ENCODE measurements at places on chromosomes 13 and 19. TPM values are rescaled to one million over a fixed set of nuclear protein-coding genes. Genes with fewer than 3 reads are reported as not detected.
A peak's percentile ranks its signal among the peaks of the same experiment; 100 is the strongest.

- no peak for DNase-seq
Observed at GRCh38 chr13:113058129-113058987, 47.2 kb upstream of the F7 start.

DNA sequence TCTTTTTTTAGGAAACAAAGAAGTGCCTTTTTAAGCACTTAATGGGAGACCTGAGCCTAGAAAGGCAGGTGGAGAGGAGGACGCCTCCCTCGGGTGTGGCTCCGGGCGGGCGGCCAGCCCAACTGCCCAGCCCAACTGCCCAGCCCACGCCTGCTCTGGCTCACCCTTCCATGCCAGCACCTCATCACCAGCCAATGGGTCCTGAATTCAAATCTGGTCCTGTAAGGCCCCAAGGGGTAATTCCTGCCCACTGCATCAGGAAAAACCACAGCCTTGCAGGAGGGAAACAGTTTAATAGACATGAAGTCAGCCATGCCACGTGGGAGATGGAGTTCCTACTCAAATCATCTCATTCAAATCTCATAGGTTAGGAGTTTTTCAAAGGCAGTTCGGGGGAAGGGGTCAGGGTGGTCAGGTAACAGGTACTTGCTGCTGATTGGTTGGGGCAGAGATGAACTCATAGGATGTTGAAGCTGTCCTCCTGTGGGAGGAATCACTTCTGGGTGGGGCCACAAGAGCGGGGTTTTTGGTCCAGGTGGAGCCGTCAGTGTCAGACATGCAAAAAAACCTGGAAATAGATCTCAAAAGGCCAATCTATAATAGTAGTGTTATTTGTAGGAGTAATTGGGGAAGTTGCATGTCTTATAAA is 64.9 kb downstream of the HSPH1 start:
- no peak for DNase-seq

GRCh38 chr13:78610381-78610883 is 7.1 kb upstream of the POU4F1 start:
- no peak for DNase-seq

DNA sequence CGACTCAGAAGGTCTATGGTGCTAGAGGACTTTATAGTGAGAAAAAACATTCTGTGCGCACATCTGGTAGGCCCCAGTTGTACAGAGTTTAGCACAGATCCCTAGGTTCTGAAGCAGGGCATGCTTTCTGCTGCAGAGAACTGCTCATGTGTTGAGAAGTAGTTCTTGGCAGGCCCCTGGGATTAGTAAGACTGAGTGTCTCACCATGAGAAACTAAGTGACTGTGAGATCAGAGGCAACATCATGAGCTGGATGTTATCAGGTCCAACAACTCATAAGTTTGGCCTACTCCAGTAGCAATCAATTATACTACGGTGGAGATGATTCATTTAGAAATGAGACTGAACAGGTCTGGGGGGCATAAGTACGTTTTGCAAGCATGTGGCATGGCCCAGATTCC is 507.4 kb upstream of the KLF12 start:
- no peak for DNase-seq

LILRB5 gene
- total RNA-seq: 20.7 TPM

- DNase-seq: no peak
Observed at GRCh38 chr19:55056827-55057226, 6.1 kb downstream of the RDH13 start.

DNA sequence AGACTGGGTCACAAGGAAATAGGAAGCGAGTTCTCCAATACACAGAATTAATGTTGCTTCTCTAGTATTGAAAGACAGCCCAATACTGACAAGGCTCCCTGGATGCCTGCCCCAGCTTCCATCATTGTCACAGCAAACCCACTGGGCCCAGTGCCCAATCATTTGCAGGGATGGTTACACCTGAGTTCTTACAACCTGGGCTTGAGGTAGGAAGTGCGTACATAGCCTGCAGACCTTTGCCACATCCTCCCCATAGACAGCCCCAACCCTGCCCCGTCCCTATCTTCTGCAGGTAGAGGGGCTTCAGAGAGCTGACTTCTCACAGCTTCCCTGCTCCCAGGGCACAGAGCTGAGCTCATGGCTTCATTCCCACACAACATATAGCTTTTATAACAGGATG is 108.1 kb upstream of the UBL3 start:
- no peak for DNase-seq

DNA sequence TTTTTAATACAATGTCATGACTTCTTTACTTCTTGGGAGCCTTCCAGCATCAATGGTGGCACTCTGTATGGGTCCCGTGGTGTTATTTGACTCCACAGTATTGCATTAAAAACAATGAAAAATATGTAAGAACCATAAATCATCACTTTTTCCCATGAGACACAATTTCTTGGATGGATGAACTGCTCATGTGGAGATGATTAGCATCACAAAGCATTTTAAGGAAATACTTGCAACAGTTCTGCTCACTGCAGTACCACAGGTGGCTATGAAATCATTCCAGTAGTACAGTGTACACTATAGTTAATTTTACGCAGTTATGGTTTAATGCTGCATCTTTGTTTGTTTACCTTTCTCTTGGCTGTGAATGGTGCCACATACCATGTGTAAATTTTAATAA is 37.2 kb upstream of the C1QTNF9B start:
- DNase-seq: no peak

CERS1 gene
- total RNA-seq: 12.8 TPM

TEX26 gene
- not detected for total RNA-seq

DNA sequence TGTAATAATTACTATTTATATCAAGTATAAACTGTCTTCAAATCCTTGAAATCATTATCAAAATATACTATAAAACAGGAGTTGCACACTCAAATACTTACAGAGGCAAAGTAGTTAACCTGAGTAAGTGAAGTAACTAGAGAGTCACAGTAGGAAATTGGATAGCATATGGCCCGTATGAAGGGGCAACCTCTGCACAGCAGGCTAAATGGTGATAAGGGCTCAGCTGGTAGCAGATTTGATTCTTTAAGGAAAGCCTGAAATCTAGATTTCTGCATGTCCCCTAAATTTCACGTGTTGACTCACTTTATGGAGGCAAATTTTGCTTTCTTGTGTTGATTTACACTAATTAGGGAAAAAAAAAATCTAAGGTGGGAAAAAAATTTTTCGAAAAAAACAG is 46.4 kb downstream of the STOML3 start:
- DNase-seq: no peak

- no peak for DNase-seq
Observed at GRCh38 chr13:41059456-41060081, 1.7 kb upstream of the WBP4 start.

DNA sequence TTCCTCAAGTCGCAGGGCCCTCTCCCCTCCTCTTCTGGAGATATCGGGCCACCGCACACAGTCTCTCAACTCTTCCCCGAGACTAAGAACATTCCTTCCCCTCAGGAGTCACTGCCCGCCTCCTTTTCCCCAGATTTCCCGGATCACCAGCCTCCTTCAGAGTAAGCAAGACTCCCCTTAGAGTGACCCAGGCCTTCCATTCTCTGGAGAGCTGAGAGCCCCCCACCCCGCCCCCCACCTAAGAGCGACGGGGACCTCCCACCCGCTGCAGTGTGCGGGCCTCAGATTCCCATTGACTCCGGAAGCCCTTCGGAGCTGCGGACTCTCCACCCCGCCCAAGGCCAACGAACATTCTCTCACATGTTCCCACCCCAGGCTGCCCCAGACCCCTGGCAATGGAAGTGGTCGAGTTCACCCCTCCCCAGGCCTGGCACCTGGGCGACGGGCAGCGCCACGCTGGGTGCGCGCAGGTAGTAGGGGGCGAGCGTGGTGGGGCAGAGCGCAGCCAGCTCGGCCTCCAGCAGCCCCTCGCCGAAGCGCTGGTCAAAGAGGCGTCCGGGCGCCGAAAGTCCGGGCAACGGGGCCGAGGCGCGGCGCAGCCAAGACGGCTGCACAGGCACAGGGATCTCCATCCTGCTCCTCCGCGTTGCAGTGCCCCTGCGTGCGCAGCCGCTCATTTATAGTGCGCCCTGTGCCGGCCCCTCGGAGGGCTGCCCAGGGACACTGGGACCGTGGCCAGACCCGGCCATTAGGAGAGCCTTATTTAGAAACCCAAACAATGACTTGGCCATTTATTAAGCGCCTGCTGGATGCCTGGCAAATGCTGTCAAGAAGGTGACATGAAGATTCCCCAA is at the start of gene HSPB6:
Gene HSPB6 (minus strand): TSS at position 653 of the 854 bp plus-strand sequence. CDS start 21 bp downstream, at position 632.
- DNase-seq: peak; percentile 49

TIMM13 gene
- total RNA-seq: 34.3 TPM

DNA sequence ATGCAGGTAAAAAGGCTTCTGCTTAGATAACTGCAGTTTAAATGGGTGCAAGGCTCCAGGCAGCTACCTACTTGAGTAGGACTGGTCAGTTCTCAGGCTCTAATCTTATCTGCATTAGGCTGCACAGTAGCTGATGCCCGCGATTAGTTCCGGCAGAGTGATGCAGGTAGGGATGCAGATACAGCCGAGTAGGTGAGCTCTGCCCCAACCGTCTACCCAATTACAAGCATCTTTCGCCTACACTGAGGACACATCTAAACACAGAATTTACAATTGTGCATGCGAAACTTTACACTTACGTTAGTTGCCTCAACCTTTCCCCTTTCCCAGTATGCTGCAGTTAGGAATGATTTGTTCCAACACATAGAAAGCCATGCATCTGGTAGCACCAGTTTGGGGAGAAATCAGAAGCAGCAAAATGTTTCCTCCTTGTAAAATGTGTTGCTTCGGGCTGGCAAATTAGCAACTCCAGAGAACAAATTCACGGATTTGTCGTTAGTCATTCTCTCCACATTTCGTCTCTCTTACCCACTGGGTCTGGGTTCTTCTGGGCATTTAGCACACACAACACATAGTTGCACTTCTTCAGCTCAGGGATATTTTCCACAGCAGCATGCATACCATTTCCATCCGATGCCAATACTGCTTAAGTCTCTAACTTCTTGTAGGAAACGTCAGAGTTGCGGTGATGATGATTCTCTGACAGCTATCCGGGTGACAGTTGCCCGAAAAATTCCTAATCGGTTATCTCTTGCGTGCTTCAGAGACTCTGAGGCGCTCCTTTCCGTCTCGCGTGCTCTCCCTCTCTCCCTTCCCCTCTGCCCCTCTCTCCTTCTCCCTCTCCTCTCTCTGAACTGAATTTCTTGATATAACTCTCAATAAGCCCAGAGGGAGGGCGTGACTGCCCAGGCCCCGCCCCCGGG is at the start of gene PCDH9:
Gene PCDH9 (minus strand): TSS at position 856 of the 923 bp plus-strand sequence. CDS start 1,896 bp downstream, outside the sequence.
- no peak for DNase-seq

- DNase-seq: no peak
Observed at GRCh38 chr13:94859811-94860210, 147.5 kb upstream of the SOX21 start.

ARGLU1 gene
- total RNA-seq: 115 TPM

DNA sequence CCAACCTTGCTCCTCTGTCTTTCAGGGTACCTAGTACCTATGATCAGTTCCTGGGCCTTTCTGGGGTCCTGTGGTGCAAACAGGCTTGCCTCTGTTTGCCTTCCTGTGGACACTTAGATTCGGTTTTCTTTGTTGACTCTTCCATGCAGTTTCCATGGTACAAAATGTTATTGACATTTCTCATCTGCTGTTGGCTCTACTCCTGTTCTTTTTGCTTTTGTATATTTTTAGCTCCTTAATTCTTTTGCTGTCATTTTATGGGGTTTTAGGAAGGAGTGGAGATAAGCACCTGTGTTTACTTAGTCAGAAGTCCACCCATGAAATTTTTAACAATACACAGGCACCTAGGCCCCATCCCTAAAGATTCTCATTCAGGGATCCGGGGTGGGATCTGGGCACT is 20.5 kb upstream of the CNMD start:
- no peak for DNase-seq

- DNase-seq: no peak
Observed at GRCh38 chr13:42334329-42334706, 62.4 kb downstream of the AKAP11 start.

GRCh38 chr13:92459306-92459705 is 767.3 kb upstream of the GPC6 start:
- no peak for DNase-seq

CGB3 gene
- total RNA-seq: not detected

DNA sequence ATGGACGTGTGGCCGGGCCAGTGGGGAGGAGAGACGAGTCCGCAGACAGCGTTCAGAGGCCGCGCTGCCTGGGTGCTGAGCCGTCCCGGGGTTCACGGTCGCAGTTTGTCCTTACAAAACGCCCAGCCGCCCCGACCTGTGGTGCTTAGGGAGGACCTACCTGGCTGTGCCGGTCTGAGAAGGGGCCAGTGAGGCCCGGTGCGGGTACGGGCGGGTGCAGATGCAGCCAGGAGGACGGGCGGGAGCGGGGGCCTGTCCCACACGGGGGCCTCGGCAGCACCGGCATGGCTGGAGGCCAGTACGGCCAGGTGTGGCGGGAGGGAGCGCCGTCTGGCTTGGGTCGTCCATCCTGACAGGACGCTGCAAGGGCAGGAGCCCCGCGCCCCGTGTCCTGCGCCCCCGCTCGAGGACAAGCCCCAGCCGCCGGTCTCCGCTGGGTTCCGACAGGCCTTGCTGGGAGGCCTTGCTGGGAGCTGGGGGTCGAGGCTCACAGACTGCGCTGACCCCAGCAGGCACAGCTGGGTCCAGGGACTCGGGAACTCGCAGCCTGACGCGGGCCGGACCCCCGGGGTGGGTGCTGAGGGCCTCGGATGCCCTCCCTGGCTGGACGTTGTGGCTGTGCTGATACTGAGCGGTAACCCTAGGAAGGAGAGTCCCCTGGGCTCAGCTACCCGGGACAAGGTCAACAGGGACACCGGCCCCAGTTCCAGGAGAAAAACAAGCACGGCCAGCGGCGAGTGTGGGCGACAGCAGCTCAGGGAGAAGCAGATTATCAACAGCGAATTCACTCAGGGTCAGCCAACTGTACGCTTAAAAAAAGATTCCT is 5.3 kb upstream of the PROZ start:
- peak; percentile 23 for DNase-seq

- peak; percentile 82 for DNase-seq
Observed at GRCh38 chr19:55580628-55581144, at the start of gene ZNF579. ZNF579 (minus strand) TSS chr19:55580848; CDS start chr19:55579639, 1,209 bp downstream.

GRCh38 chr19:14023404-14024235 is 4.3 kb upstream of the RLN3 start:
- no peak for DNase-seq

ZNF723 gene
- total RNA-seq: not detected

- no peak for DNase-seq
Observed at GRCh38 chr19:28882818-28883217, 330.1 kb downstream of the UQCRFS1 start.

DNA sequence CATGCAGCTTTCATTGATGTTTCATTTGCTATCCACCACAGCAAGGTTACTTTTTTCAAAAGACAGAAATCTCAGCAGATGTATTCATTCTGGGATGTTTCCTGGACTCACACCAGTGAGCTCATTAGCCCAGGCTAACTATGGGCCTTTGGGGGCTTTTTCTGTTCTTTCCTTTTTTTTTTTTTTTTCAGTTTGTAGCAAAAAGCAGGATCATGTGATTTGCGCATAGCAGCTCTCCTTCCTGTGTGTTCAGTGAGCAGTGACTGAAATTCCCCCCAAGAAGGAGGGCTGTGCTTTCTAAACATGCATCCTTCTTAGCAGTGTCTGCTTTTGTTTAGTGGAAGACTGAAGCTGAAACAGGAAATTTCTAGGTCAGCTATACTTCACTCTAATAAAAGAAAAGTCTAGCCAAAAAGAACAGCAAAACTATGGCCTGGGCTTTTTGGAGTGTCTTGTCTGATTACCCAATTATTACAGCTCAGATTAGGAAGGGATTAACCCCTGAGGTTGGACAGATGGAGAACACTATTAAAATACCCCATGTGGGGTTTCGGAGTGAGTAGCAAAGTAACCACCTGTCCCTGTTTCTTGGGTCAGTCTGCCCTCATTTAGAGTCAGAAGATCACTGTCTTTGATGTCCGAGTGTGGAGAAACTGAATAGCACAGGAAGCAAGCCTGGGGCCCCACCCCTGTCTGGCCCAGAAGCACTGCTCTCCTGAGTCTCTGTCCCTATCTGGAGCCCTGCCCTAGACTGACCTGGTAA is 8.9 kb upstream of the AMER2 start:
- DNase-seq: no peak

Data from tibial nerve (tissue), 4 donors.